ENCODE measurements at places on chromosomes 1 and 21. TPM values are rescaled to one million over a fixed set of nuclear protein-coding genes. Genes with fewer than 3 reads are reported as not detected.

The HUNK gene
- not detected for total RNA-seq

The ADORA3 gene
- total RNA-seq = not detected

The KCNK1 gene
- 10.8 TPM for total RNA-seq

The ASAP3 gene
- total RNA-seq = 19.9 TPM

The CLCA4 gene
- total RNA-seq = not detected

The TTC34 gene
- total RNA-seq = 0.18 TPM

The SLAMF1 gene
- total RNA-seq = not detected

The SPRR2F gene
- not detected for total RNA-seq

The OLFML3 gene
- total RNA-seq = 270 TPM

The CELA2A gene
- not detected for total RNA-seq
